Memory B cell (primary cell): ENCODE measurements at places on chromosomes 16 and 17.

- no peak overlapping the region for H3K27ac ChIP-seq
- no peak overlapping the region for H3K4me3 ChIP-seq
- no peaks in the 10 kb centered on the region for H3K27me3 ChIP-seq
- DNase-seq, result no peak
These were observed 201.3 kb downstream of the CEP112 start for GRCh38 chr17:65990593-65990992.

DNA sequence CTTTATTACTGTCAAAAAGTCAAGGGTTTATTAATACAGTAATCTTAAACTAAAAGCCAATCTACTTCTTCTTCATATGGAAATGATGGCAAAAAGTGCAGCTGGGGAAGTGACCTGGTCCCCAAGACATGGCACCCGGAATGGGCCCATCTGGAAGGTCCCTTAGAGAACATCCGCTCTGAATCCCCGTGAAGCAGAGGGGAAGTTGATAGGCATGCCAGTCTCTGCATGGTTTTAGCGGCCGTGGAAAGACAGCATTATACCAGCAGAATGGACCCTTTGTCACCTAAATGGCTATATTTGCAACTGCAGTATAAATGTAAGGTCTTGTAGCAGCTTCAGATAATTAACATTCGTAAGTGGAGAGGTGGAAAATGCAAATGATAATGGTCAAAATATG lies 32.4 kb downstream of the COTL1 start:
- no peaks in the 10 kb centered on the region for H3K27me3 ChIP-seq
- peaks cover 36% of the 10 kb centered on the region for H3K4me1 ChIP-seq
- H3K27ac ChIP-seq, result peak overlapping the region; percentile 59
- H3K4me3 ChIP-seq, result peak overlapping the region; percentile 79

- H3K4me3 ChIP-seq, result no peak overlapping the region
- no peaks in the 10 kb centered on the region for H3K4me1 ChIP-seq
- peaks cover 2% of the 10 kb centered on the region for H3K27me3 ChIP-seq
- no peak overlapping the region for H3K27ac ChIP-seq
These were observed 24.1 kb upstream of the WFDC1 start for GRCh38 chr16:84270531-84270930.

DNA sequence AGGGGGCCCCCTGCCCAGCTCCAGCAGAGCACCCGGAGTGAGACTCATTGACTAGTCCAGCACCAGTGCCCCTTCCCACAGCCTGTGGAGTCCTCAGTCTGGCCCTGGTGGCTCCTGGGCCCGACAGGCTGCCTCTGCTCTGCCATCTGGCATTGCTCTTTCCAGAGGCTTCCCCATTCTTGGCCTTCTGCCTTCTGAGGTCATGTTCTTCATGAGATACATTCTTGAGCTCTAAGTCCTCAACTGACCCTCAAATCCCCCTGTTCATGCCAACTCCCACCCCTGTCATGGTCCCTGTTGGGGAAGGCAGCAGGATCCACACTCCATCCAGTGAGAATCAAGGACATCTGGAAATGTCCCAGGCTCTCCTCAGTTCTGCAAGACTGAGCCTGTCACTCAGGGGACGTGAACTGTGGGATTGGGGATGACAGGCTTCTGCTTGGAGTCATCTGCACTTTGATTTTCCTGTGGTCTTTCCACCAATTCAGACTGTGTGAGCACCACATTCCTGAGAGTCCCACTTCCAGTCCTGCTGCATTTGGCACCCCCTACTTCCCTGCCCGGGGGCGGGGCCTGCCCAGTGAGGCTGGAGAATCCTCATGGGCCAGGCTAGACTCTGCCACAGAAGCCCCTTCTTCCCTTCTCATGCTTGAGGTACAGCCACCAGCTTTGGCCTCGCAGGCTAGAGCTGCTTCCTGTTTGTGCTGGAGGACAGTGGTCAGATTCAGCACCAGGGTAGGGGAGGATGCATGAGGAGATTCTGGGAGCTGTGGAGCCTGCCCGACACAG lies 2.7 kb downstream of the TRPV2 start:
- peaks cover 28% of the 10 kb centered on the region for H3K4me1 ChIP-seq
- H3K36me3 ChIP-seq, result peaks cover 11% of the 10 kb centered on the region
- peak overlapping the region; percentile 29 for H3K4me3 ChIP-seq
- no peak for DNase-seq

GRCh38 chr17:12737740-12738469 lies 51.4 kb upstream of the ARHGAP44 start:
- H3K36me3 ChIP-seq, result no peaks in the 10 kb centered on the region
- H3K4me1 ChIP-seq, result no peaks in the 10 kb centered on the region
- no peak overlapping the region for H3K4me3 ChIP-seq
- DNase-seq, result no peak

- DNase-seq, result no peak
- H3K4me3 ChIP-seq, result no peak overlapping the region
- no peak overlapping the region for H3K27ac ChIP-seq
- H3K27me3 ChIP-seq, result peaks cover 9% of the 10 kb centered on the region
These were observed 8.2 kb upstream of the CACNA1H start for GRCh38 chr16:1144476-1145382.

- H3K4me1 ChIP-seq, result peaks cover 37% of the 10 kb centered on the region
- H3K4me3 ChIP-seq, result no peak overlapping the region
- DNase-seq, result no peak
- no peaks in the 10 kb centered on the region for H3K36me3 ChIP-seq
- no peak overlapping the region for H3K27ac ChIP-seq
- no peaks in the 10 kb centered on the region for H3K27me3 ChIP-seq
These were observed 334 bp downstream of the GH1 start for GRCh38 chr17:63918305-63918704.

GRCh38 chr16:87995644-87996043 lies 44.4 kb downstream of the BANP start:
- H3K27ac ChIP-seq, result no peak overlapping the region
- peaks cover 21% of the 10 kb centered on the region for H3K36me3 ChIP-seq
- H3K4me3 ChIP-seq, result no peak overlapping the region
- H3K27me3 ChIP-seq, result no peaks in the 10 kb centered on the region

GRCh38 chr17:57146273-57146672 lies 61.2 kb downstream of the AKAP1 start:
- no peak for DNase-seq
- no peaks in the 10 kb centered on the region for H3K36me3 ChIP-seq
- H3K4me1 ChIP-seq, result no peaks in the 10 kb centered on the region
- H3K27me3 ChIP-seq, result peaks cover 12% of the 10 kb centered on the region

DNA sequence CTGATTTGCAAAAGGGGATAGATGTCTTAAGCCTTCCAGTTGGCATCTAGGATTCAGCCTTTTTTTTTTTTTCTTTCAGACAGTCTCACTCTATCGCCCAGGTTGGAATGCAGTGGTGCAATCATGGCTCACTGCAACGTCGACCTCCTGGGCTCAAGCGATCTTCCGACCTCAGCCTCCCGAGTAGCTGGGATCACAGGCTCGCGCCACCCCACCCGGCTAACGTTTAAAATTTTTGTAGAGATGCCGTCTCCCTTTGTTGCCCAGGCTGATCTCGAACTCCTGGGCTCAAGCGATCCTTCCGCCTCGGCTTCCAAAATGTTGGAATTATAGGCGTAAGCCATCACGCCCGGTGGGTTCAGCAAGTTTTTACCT lies 571 bp upstream of the CCP110 start:
- no peak for DNase-seq
- H3K36me3 ChIP-seq, result peaks cover 4% of the 10 kb centered on the region
- no peak overlapping the region for H3K4me3 ChIP-seq
- no peaks in the 10 kb centered on the region for H3K27me3 ChIP-seq

GRCh38 chr16:55955845-55956244 lies 80.7 kb upstream of the CES5A start:
- DNase-seq, result no peak
- H3K27me3 ChIP-seq, result peaks cover 6% of the 10 kb centered on the region
- H3K4me1 ChIP-seq, result no peaks in the 10 kb centered on the region
- peaks cover 5% of the 10 kb centered on the region for H3K36me3 ChIP-seq

DNA sequence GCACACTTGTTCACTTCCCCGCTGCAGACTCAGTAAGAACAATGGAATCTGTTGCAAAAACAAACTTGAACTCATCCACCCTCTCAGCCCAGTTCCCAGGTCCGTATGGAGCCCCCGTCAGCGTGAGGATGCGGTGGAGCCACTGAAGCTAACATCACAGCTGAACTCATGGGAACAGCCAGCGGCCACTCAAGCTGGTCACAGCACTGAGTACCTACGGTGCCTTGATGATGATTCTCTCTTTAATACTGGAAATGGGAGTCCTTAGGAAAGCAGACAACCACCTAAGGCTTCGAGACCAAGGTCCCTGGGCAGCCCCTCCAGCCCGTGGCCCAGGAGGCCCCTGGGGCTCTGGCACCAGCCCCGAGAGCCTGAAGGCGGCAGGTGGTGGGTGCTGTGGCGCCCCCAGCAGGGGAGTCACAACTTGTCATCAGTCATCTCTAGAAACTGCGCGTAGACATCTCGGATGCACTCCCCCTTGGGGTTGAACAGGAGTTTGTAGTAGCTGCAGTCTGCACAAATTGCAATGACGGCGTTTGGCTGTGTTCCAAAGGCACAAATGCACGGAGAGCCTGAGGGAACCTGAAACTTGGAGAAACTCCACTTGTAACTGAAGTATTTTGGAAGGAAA lies 31.0 kb upstream of the RHOT1 start:
- H3K4me3 ChIP-seq, result no peak overlapping the region
- no peak overlapping the region for H3K27ac ChIP-seq
- H3K36me3 ChIP-seq, result no peaks in the 10 kb centered on the region
- H3K4me1 ChIP-seq, result no peaks in the 10 kb centered on the region

DNA sequence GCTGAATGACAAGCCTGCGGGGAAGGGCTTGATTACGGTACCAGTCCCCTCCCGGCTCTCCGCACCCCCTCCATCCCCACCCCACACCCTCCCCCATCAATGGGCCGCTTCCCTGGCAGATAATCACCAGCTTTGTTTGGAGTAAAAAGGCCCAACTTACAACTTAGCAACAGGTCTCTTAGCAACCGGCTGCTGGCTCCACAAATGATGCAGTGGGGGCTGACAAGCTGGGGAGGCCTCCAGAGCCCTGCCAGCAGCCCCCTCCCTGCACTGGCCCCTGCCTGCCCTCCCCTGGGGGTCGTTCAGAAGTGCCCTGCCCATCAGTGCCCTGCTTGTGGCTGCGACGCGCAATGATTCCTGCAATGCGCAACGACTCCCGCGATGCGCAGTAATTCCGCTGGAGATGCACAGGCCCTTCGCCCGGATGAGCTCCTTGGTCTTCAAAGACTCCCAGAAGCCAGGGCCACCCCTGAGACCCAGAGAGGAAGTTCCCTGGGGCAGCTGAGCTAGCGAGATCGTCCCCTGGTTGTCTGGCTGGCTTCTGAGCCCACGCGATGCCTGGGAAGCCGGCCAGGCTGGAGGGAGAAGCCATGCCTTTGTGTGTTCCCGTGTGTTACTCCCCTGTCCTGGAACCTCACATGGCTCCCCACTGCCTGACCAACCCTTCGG lies 23.3 kb downstream of the CPNE2 start:
- no peak overlapping the region for H3K27ac ChIP-seq
- no peaks in the 10 kb centered on the region for H3K36me3 ChIP-seq

DNA sequence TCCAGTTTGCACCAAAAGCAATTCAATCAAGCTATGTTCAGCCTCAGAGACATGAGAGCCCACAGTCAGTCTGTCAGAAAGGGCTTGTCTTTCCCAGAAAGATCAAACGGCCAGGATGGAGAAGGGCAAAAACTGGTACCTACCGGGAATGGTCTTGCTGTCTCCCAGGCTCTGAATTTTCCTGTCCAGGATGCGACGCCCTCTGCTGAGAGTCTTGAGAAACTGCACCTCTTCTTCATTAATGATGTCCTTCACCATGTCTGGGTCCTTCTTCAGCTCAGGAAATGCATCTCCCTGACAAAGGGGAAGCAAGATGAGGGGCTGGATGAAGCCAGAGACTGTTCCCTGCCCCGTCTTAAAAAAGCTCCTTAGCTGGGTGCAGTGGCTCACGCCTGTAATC lies 15.8 kb upstream of the EXOSC6 start:
- DNase-seq, result no peak
- no peak overlapping the region for H3K27ac ChIP-seq
- no peaks in the 10 kb centered on the region for H3K4me1 ChIP-seq
- H3K4me3 ChIP-seq, result no peak overlapping the region
- H3K36me3 ChIP-seq, result peaks cover 26% of the 10 kb centered on the region

DNA sequence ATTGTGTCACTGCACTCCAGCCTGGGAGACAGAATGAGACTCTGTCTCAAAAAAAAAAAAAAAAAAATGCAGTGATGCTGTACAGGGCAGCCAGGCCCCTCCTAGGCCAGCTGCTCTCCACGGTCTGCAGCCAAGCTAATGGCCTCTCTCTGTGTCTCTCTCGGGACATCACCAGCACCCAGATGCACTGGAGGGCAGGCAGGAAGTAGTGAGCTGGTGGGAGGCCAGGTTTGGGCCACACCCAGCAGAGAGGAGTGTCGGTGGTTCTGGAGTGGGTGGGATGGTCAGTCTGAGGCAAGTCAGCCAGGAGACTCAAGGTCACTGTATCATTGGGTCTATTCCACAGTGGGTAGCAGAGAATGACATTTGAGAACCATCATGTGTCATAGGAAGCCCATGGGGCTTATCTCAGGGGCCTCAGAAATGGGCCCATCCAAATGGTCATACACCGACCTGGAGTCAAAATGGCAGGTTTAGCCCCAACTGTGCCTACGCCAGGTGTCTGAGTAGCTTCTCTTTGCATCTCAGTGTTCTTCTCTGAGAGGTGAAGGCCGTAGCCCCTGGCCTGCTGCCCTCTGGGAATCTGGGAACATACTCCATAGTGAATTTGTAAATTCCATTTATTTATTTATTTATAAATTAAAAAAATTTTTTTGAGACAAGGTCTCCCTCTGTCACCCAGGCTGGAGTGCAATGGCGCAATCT lies 22.7 kb downstream of the WNT9B start:
- H3K36me3 ChIP-seq, result no peaks in the 10 kb centered on the region
- no peaks in the 10 kb centered on the region for H3K27me3 ChIP-seq
- H3K4me1 ChIP-seq, result peaks cover 3% of the 10 kb centered on the region
- no peak overlapping the region for H3K4me3 ChIP-seq
- DNase-seq, result no peak

DNA sequence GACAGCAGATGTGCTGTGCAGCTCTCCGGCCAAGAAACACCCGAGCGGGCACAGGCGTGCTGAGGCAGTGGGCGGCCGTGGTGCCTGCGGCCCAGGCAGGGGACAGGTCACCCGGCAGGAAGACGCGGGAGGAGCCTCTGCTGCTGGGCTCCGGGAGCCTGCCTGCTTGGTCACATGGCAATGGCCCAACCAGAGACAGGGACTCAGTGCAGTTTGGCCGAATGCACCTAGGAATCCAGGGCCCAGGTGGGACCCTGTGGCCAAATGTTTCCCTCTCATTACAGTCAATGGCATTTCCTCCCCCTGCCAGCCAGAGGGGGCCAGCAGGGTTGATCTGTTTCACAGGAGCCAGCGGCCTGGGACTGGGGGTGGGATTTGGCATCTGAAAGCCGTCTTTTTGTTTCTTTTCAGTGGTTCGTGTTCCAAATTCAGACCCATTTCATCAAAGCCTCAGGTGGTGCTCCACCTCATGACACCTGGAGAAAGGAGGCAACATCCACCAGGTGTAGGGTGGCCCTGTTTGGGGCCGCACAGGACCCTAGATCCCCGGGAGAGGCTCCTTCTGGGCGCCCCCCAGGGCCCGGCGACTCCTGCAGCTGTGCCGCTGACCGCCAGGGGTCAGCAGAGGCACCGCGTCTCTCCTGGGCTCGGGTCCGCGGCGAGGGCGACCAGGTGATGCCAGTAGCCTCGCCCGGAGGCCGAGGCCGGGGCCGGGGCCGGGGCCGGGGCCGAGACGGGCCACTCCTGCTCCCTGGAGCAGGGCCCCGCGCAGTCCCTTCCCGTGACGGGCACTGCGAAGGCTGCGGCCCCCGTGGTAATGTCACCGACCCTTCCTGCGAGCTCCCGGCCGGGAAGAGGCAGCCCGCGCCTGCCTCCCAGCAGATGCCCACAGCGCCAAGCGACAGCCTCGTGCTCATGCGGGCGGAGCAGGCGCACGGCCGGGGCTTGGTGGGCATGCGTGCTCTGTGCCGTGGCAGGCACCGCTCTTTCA lies 118.5 kb downstream of the C16orf78 start:
- H3K36me3 ChIP-seq, result no peaks in the 10 kb centered on the region
- H3K4me1 ChIP-seq, result no peaks in the 10 kb centered on the region
- H3K4me3 ChIP-seq, result no peak overlapping the region
- peaks cover 4% of the 10 kb centered on the region for H3K27me3 ChIP-seq
